ENCODE measurements at places on chromosomes 11 and 22.

- DNase-seq = no peak
Measured at GRCh38 chr11:117912497-117912896, 16.7 kb downstream of the TMPRSS13 start.

- DNase-seq = no peak
Measured at GRCh38 chr11:5689551-5689983, at the start of gene TRIM22. Gene TRIM22 (plus strand): TSS chr11:5689790. CDS start chr11:5696233, 6,443 bp downstream.

DNA sequence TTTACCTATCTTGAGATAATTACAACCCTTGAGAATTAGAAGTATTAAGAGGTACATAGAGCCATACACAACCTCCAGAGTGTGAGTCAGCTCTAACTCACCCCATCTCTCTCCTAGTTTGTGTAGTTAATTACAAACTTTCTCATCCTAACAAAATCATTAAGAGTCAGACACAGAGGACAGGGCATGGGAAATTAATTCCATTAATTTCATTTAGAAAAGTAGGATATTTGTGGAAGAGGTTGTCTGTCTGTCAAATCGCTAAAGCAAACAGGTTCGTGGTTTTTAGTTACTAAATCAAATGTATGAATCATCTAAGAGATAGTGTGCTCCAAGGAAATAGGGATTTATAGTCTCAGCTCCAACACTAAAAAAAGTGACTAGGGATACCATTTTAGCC, 1261.4 kb upstream of the TENM4 start:
- no peak for DNase-seq

DNA sequence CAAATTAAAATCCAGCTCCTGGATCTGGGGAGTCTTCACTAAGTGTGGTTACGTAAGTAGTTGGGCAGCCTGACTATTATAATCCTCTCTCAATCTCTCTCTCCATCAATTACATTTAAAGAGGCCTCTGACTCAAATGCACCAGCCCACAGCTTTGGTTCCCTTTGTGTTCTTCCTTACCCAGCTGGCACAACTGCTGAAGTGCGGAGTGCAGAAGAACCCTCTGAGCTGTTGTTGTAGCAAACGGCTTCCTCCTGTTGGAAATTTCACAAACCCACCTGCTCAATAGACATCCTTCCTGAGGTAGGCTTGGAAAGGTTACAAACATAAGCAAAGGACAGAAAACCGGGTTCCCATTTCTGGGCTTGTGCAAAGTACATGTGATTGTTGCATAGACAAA, 17.0 kb upstream of the SORL1 start:
- no peak for DNase-seq

GRCh38 chr11:96311120-96311568, 31.9 kb downstream of the MAML2 start:
- DNase-seq = no peak

- DNase-seq = no peak
Measured at GRCh38 chr11:62911137-62912130, 9.7 kb downstream of the CHRM1 start.

DNA sequence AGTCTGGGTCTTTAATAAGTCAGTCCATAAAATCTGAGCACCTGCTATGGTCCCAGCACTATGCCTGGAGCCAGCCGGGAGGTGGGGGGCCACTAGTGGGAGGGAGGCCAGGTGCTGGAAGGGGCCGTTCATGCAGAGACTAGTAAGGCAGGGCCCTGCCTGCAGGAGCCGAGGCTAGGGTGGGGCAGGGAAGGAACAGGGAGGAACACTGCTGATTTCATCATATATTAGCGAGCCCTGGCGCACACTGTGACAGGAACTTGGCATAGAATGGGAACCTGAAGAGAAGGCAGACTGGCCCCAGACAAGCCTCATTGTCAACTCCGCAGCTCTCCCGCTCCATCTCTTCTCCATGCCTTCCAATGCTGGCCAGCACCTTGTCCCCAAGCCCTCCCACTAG, 7.1 kb downstream of the VSIG10L2 start:
- DNase-seq = no peak

GRCh38 chr11:112728288-112728687, 232.9 kb upstream of the NCAM1 start:
- no peak for DNase-seq

Measured in Panc1 (cell line).